ENCODE measurements at places on chromosomes 12 and 14.

- DNase-seq, result no peak
These were observed 13.7 kb upstream of the EVL start for GRCh38 chr14:100051543-100051942.

GRCh38 chr12:88604646-88605045, 24.4 kb upstream of the KITLG start:
- no peak for DNase-seq

GRCh38 chr14:28467611-28468010, 299.0 kb upstream of the FOXG1 start:
- no peak for DNase-seq

DNA sequence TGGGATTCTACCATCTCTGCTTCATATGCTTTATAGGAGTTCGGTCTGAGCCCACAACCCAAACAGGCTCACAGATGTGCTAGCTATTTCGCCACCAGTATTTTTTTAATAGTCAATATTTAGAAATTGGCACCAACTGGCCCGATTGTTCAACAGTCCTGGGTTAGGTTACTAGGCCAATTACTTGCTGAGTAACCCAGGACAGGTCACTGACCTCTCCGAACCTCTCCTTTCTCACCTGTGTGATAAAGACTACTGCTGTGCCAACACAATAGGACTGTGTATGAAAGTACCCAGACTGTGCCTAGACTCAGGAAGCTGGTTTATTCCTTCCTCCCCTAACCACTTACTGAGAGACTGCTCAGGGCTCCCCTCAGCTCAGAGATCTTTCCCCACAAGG, 8.3 kb downstream of the BDKRB2 start:
- DNase-seq, result no peak

DNA sequence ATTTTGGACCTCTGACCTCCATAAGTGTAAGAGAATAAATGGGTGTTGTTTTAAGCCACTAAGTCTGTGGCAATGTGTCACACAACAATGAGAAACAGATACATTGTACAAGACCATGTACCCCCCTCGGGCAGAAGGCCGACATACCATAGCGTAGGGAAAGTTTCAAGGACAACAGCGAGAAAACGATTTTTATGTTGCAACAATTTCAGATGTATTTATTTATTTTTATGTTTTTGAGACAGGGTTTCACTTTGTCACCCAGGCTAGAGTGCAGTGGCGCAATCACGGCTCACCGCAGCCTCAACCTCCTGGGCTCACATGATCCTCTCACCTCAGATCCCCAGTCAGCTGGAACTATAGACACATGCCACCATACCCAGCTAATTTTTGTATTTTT, 136.4 kb upstream of the NCOR2 start:
- DNase-seq, result no peak

- DNase-seq, result no peak
These were observed 24.5 kb upstream of the ULK1 start for GRCh38 chr12:131869871-131870418.

DNA sequence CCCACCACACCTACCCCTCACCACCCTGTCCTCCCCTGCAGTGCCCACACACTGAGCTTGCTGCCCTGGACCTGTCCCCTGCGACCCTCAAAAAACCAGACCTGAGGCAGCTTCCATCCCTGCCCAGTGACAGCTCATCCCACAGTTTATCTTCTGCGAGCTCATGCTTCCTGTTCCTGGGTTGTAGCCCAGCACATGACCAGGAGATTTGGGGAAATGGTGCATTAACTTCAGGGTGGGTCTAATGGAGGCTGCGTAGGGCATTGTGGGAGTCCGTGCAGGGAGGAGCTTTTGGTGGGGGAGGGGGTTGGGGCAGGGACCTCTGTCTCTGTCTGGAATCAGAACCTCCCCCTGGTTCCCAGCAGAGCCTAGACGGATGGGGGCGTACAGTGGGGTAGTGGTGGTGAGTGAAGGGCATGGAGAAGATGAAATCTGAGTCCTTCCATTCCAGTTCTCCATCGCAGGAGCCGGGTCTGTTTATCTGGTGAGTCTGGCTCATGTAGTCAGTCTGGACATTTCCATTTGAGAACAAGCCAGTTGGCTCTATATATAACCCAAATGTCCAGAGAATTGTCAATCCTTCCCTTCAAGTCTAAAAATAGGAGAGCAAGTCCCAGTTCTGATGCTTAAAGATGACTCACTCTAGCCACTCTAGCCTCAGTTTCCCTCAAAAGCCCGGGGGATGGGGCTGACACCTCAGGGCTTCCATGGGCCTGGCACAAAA, 270.9 kb downstream of the CACNA1C start:
- no peak for DNase-seq

DNA sequence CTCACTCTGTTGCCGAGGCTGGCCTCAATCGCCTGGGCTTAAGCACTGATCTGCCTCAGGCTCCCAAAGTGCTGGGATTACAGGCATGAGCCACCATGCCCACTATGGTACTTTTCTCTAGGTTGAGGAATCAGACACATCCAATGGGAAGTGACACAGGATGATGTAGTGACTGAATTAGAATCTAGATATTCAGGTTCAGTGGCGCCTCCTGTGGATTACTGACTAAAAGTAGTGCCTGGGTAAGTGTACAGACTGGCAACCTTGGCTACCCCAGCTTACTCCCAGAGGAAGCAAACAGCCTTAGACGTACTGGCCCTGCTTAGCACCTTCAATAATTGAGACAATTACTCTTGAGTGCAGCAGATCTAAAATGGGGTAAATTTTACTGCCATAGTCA, 22.8 kb downstream of the GALNT8 start:
- no peak for DNase-seq

- no peak for DNase-seq
These were observed 117.6 kb upstream of the PWP1 start for GRCh38 chr12:107567876-107568619.

DNA sequence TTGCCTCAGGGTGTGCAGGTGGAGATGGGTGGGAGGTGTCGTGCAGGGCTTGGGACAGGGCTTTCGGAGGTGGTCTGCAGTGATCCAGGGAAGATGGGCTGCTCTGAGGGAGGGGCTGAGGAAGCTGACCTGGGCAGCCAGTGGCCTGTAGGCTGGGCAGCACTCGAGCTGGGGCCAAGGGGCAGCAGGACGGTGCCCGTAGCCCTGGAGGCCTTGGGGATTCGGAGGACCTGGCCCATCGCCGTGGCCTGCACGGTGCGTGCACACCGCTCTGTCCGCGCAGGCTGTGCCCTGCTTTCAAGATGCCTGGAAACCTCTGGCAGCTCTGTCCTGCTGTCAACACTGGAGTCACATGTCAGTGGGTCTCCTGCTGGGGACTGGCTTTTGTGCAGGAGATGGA, 9.1 kb downstream of the PACS2 start:
- DNase-seq, result no peak

GRCh38 chr12:54740882-54741281, 92.7 kb upstream of the DCD start:
- DNase-seq, result peak; percentile 59

- no peak for DNase-seq
These were observed 294.1 kb downstream of the DPF3 start for GRCh38 chr14:72599579-72600470.

DNA sequence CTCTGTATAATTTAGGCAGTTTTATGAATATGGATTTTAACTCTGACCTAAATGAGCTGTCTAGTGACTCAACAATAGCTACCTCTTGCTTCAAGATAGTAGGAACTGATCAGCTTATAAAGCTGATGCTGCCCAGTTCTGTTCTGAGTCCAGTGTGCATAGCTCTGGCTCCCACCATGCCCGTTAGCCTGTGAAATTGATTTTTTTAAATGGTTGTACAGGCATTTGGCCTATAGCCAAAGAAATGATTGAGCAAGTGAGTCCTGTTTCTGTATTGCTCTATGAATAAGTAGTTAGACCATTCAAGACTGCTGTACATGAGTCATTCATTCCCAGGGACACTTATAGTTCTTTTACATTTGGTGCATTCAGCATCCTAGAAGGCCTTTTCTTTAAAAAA, 36.4 kb downstream of the SAMD4A start:
- DNase-seq, result no peak

GRCh38 chr14:55707365-55707804, 127.4 kb downstream of the KTN1 start:
- no peak for DNase-seq
